ENCODE measurements at places on chromosomes 2 and 18.

DNA sequence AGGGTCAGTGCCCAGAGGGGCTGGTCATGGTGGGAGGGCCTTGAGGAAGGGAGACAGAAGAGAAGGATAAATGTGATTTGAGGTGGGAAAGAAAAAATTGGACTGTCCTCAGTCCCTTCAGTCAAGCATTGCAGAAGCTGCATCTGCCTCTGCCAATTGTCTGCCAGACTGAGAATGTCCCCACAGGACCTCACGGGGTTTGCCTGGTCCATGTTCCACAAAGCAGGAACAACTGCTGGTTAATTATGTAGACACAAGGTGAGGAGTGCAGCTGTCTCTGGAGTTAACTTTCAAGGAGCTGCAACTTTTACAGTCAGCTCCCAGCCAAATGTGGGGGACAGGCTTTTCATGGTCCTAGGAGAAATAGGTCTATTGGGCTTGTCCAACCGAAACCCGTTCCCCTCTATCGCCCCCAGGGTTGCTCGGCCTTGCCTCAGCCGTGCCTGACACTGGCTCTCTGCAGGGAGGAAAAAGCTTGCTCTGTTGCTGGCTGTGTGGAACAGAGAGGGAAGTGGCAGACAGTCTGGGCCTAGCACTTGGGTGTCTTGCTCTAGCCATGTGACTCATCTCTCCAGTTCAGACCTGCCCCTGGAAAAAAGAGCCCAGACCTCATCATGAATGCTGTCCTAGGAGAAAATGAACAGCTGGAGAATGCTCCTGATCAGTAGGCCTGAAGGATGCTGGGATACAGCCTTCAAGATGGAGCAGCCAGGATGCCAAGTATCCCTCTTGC, 31.1 kb upstream of the PAX8 start:
- no peak for DNase-seq

DNA sequence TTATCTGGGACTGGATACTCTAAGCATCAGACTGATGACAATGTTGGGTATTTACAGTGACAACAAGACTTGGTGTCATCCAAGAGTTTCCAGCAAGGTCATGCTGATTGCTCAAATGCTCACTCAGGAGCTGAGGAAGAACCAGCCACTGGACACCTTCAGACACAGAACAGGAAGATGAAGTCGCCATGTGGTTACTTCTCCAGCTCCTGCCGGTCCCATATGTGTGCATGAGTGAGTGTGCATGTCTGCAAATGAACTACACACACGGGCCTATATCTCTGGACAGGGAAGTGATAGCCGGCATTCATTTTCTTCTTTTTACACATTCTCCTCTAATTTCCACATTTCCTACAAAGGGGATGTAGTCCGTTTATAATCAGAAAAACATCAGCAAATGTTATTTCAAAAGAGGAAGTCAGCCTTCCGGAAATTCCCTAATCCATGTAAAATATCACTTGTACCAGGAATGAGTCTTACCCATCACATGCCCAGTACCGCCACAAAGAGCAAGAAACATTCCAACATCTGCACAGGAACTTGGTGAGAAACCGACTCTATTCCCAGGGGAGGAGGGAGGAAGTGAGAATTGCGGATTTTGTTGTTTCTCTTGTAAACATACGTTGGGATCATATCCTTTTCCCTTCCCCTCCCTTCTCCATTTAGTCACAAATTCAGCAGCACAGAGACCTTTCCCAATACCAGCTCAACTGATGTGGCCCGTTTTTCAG, 10.8 kb downstream of the RFX8 start:
- DNase-seq, result no peak

DNA sequence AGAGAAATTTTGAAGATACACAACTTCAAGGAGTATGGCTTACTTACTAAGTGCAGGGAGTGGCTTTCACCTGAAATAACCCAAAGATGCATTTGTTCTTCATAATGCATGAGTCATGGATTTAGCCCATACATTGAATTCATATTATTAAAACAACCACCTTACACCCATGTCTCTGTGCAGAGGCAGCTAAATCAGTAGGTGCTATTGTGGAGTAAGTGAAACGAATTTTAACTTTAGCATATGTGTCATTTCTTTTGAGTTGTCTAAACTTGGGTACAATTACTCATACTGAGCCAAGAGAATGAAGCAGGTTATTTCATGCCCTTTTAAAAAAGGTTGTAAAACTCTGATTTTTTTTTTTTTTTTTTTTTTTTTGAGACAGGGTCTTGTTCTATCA, 11.0 kb upstream of the ANKRD29 start:
- DNase-seq, result no peak

- DNase-seq, result no peak
These were observed 424.4 kb downstream of the DSEL start for GRCh38 chr18:67092141-67092540.

DNA sequence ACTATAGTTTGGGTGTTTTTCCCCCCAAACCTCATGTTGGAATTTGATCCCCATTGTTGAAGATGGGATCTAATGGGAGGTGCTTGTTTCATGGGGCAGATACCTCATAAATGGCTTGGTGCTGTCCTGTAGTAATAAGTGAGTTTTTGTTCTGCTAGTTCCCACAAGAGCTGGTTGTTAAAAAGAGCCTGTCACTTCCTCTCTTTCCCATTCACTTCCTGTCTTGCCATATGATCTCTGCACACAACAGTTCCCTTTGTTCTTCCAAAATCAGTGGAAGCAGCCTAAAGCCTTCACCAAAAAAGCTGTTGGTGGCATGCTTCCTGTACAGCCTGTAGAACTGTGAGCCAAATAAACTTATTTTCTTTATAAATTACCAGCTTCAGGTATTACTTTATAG, 768.2 kb upstream of the VRK2 start:
- DNase-seq, result no peak

DNA sequence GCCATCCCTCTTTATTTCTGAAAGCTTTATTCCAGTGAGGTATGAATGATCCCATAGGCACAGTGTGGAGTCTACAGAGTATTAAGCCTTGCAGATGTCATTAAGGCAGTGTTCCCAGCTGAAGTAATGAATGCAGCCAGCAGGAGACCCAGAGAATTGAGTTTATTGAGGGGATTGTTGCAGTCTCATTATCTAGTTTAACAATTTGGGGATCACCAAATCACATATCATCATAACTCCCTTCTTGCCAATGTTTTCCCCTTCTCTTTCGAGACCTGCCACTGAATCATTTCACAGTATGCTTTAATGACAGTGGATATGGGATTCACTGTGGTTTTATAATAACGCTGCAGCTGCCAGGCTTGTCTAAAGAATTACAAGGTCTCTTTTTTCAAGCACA, 249.3 kb upstream of the FSHR start:
- DNase-seq, result no peak

DNA sequence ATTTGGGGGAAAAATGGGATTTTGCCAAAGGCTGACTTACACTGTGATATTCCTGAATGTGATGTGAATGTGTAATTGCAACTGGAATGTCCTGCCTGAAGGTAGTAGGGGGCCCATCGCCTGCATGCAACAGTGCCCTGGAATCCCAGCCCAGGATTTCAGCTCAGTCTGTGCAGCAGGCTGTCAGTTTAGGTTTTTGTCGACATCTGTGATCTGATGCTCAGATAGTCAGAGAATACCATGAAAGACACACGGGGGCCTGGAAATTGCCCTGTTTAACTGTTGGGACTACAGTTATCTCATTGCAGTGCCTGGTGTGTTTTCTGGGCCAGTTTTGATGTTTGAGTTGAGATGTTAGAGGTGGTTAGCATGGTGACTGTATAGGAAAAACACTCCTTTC, 84.5 kb upstream of the HK2 start:
- no peak for DNase-seq

DNA sequence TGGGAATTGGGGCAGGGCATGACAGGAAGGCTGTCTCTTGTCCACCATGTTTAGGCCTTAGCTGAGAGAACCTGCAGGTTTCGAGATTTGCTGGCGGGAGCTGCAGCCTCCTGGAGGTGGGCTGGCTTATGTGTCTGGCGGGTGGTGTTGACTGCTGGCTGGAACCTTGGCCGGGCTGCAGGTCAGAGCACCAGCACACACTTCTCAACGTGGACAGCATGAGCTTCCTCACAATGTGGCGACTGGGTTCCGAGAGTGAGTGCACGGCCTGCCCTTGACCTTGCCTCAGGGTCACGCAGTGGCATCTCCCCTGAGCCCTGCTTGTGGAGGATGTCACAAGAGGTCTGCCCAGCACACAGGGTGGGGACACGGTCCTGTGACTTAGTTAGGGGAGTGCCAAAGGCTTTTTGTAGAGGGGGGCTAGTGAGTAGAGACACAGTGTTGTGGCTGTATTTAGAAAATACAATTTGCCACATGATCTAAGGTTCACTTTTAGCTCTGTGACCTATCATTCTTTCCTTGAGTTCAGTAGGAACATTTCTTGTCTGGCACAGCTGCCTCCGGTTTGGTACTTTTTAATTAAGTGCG, 134.8 kb downstream of the SEPTIN10 start:
- DNase-seq, result no peak

- no peak for DNase-seq
These were observed 115.1 kb downstream of the STPG4 start for GRCh38 chr2:47039913-47040562.

GRCh38 chr18:69974365-69974764, 26.7 kb upstream of the CD226 start:
- no peak for DNase-seq

DNA sequence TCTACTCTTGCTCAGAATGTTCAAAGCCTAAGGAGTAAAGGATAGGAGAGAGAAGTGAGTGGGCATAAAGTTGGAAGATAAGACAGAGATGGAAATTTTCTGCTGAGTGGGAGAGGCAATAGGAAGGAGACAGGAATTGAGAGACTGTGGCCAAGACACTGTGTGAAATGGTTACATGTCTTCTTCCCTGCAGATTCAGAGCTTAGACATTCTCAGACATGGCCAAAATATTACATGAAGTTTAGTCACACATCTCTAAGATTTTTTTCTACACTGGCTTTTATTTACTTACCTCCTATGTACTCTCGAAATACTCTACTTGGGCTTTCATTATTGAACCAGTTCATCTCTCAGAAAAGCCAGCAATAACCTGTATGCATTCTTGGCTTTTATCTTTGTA, 363.0 kb upstream of the FANCL start:
- no peak for DNase-seq

- no peak for DNase-seq
These were observed 33.7 kb upstream of the PDIA6 start for GRCh38 chr2:10846110-10846861.

- DNase-seq, result no peak
These were observed 1047.8 kb downstream of the SOCS6 start for GRCh38 chr18:71336576-71337210.

GRCh38 chr2:226835796-226836547, at the start of gene RHBDD1:
Gene RHBDD1 (plus strand): TSS chr2:226836054. CDS start chr2:226864694, 28,640 bp downstream.
- DNase-seq, result peak; percentile 90

- DNase-seq, result no peak
These were observed 1.2 kb downstream of the GPD2 start for GRCh38 chr2:156437272-156437930.

GRCh38 chr2:156892467-156893281, 364.8 kb upstream of the GALNT5 start:
- peak; percentile 59 for DNase-seq

DNA sequence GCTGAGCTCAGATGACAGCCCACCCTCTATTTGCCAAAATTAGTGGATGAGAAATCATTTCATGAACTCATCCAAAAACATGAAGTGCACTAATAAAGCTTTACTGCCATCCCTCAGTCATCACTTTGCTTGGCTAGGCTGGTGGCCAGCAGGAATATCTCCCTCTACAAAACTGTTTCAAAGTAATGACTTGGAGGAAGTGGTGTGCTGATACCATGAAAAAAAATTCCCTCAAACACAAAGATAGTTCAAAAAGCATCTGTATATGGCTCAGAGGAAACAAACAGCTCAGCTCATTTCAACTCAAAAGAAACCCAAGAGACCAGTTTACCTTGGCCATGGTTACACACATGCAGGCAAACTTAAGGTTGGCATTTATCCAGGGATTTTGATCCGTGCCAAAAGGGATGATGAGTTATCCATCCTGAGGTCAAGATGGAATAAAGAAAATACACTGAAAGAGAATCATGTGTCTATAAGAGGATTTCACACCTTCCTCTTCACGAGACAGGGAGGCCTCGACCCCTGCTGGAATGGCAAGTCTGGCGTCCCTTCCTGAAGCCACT, 18.4 kb upstream of the WIPF1 start:
- no peak for DNase-seq

- DNase-seq, result no peak
These were observed 63.6 kb downstream of the CELF4 start for GRCh38 chr18:37502036-37502435.

DNA sequence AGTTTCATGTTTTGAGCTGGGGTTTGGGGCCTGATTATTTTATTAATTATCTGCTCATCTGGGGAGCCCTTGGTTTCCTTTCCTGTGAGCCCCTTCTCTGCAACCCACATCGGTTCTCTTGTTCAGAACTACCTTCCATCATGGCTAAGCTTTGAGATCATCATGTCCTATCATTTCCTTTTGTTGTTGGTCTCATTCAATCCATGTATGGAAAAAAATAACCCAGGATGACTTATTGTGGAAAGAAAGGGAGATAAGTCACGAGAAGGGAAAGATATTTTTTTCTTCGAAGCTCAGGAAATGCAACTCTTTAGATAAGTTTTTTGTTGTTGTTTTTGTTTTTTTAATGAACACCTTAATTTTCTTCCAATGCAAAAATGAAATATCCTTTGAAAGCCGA, 43.7 kb downstream of the EHD3 start:
- DNase-seq, result no peak
